KBM-7 (cell line): ENCODE measurements at places on chromosomes 4 and X.

- no peak for DNase-seq
Measured at GRCh38 chr4:73507541-73507940, 26.0 kb downstream of the AFM start.

GRCh38 chrX:16786791-16787735 is 797 bp downstream of the TXLNG start:
- DNase-seq: no peak

GRCh38 chrX:84192006-84192405 is 4.0 kb upstream of the RPS6KA6 start:
- no peak for DNase-seq

DNA sequence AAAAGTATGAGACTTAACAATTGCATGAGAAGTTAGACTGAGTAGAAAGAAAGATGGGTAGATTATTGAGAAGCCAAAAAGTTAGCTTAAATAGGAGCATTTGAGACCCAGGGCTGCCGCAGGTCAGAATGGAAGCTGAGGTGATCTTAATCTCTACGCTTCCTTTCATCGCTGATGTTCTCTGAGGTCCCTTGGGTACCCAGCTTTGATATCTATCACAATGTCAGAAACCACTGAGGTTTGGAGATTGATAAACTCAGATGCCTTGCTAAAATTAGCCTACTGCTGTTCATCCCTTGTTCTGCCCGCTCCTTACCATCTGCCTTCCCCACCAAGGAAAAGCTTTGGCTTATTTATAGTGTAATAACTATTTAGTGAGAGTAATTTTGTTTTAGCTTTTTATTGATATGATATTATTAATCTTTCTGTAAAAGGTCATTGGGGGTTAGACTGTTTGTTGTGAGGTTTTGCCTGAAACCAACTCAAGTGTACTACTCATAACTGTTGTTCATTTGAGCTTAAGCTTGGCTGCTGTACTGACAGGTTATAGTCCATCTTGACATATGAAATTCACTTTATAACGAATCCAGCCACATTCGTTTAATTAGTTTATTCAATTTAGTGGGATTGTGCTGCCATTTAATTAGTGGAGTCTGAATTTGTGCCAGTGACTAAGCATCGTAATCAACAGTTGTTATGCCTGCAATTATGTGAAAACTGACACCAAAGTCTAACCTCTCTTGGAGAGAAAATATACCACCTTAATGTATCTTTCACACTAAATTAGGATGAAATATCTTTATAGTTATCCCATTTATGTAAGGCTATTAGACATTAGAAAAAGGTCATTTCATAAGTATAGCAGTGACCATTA is 15.1 kb downstream of the MCUB start:
- no peak for DNase-seq

DNA sequence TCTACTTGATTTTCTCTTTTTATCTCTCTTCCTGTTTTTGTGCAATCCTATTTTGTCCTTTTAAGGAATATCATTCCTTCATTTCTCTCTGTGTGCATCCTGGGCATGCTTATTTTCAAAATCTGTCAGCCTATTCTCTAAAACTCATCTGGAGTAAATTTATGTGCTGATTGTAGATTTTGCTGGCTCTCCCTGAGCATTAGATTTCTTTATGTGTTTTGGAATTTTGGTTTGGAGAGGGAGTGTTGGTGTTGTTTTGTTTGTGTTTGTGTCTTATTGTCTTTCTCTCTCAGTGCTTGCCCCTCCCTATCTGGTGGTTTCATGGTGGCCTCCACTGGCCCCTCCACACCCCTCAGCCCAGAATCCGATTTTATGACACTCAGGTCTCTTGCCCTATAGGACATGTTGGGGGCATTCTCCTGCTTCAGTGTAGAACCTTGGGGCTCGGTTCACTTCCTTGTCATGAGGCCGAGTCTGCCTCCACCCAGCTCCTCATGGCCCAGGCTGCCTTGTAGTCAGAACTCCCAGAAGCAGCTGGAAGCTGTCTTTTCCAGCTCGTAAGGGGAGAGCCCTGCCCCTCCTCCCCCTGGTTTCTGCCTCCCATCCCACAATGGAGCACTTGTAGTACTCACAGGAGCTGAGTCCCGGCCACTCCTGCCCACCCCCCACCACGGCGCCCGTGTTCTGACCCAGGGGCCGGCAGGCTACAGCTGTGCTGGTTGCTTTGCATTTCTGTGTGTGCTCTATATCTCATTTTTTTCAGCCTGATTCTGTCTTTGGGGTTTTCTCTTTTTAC is 24.5 kb upstream of the PJA1 start:
- no peak for DNase-seq

DNA sequence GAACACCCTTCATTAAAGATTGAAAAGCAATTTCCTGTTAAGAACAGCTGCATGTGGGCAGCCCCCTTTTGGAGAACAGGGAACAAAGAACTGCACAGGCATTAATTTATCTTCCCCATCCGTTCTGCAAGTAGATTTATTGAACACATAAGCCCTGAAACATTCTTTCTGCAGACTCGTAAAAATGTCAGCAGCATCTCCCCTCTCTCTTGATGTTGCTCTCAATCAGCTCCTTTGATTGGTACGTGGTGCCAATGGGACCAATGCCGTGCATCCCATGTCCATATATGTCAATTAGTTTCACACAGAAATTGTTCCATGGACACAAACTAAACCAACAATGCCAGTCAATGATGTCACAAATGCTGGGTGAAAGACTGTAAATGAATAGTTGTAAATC is 228.5 kb upstream of the RASGEF1B start:
- no peak for DNase-seq

GRCh38 chrX:154784149-154784995 is 20.9 kb downstream of the MPP1 start:
- peak; percentile 45 for DNase-seq

DNA sequence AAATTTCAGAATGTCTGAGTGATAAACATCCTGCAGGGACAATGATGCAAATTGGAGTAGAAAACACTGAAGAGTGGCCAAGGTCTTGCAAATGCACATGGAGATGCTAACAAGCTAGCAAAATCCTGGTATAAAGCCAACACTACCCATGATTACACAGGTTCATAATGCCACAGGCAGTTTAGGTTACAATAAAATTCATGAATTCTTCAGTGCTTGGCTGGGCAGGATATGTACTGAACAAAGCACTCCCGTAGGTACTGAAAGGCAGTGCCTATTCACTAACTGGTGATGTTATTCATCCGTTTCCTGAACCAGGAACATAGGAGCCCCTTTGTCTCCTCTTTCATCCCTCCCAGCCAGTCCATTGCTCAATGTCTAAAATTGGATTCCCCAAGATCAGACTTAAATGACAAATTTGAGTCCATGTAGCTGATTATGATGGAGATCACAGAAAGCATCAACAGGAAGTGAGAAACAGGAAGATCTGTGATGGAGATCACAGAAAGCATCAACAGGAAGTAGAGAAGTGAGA is 244.5 kb downstream of the DMD start:
- DNase-seq: no peak

DNA sequence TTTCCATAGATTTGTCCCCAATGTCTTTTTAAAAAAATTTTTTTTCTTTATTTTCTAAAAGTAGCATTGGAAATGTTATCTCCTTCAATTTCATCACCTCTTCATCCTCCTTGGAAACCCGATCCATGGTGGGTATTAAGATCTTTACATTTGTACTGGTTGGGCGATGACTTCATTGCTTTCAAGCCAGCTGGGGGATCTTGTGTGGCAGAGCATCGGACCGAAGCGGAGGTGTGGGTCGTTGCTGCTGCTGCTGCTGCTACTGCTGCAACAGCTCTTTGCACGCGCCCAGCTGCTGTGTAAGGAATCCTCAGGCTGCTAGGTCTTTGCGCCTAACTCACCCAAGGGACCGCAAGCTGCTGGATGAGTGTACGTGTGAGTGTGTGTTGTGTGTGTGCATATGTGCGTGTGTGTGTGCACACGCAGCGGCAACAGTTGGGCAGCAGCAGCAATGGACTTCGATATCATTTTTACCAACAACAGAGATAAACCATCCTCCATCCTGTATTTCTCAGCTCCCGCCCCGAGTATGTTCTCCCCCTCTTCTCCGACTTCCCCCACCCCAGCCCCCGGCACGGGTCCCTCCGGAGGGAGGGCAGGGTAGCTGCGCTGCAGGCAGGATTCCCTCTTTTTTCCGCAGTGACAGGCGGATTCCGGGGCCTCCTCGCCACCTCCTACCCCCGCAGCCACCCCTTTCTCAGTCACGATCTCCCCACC is 768 bp upstream of the CDKL5 start:
- DNase-seq: peak; percentile 56

- peak; percentile 15 for DNase-seq
Measured at GRCh38 chr4:123350191-123350544, 46.4 kb upstream of the SPRY1 start.

DNA sequence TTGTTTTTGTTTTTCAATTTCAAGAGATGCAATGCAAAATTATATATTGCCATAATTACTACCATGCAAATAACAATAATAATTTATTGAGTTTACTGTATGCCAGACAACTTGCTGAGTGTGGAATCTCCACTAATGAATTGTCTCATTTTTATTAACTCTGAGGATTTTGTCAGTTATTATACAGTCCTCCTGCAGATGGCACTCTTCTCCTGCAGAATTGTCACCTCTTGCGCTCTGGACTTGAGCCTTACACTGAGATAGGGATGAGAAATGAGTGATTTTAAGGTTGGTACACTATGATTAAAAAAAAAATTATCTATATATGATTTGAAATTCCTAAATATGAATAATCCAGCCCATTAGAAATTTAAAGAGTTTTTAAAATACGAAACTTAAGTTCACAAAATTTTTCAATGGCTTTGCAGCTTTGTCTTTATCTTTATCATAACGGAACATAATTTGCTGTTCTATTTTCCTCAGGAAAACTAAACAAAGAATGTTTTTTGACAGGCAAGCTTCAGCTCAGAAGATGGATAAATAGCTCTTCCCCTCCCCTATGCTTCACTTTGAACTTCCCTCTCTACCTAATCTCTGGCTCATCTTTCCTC is 12.7 kb upstream of the PAQR3 start:
- peak; percentile 66 for DNase-seq

- no peak for DNase-seq
Measured at GRCh38 chr4:154999950-155000578, 208.4 kb upstream of the NPY2R start.

GRCh38 chr4:143335979-143336780 is 496 bp upstream of the GAB1 start:
- DNase-seq: peak; percentile 89

GRCh38 chr4:141768954-141769353 is 132.6 kb downstream of the IL15 start:
- DNase-seq: no peak

- DNase-seq: no peak
Measured at GRCh38 chrX:23003116-23003515, 3.4 kb downstream of the DDX53 start.

DNA sequence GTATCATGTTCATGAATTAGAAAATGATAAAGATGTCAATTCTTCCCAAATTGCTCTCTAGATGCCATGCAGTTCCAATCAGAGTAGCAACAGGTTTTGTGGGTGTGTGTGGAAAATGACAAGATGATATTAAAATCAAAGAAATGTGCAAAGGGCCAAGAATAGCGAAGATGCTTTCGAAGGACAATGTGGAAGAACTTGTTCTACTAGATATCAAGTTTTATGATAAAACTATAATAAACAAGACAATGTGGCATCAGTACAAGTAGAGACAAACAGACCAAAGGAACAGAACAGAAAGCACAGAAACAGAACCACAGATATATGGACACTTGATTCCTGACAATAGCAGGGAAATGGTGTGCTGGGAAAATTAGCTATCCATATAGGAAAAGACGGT is 9.0 kb downstream of the TAB3 start:
- DNase-seq: no peak

GRCh38 chrX:6821730-6822129 is 286.8 kb upstream of the VCX3A start:
- no peak for DNase-seq
